ENCODE measurements at places on chromosomes 16 and 17. TPM values are rescaled to one million over a fixed set of nuclear protein-coding genes. Genes with fewer than 3 reads are reported as not detected.

DNA sequence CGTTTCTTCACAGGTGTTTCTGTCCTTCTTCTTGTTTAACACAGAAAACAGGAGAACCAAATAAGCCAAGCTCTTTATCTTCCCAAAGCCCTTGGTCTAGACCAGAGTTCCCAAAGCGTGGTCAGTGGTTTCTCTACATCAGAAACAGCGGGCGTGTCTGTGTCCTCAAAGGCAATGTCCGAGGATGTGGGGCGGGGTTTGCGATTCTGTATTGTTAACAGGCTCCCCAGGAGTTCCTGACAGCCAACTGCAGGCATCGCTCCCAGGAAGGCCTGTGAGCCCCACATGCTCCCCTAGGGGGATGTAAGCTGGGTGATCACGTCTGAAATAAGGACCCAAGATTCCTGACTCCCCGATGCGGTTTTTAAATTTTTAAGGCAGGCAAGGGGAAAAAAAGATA lies 28.4 kb upstream of the SLC25A19 start:
- H3K27ac ChIP-seq: no peak overlapping the region
- peaks cover 6% of the 10 kb centered on the region for H3K4me1 ChIP-seq
- no peak for DNase-seq
- H3K36me3 ChIP-seq: peaks cover 49% of the 10 kb centered on the region

KSR1 gene
- total RNA-seq: 43.3 TPM

NPW gene
- 0.80 TPM for total RNA-seq

DNA sequence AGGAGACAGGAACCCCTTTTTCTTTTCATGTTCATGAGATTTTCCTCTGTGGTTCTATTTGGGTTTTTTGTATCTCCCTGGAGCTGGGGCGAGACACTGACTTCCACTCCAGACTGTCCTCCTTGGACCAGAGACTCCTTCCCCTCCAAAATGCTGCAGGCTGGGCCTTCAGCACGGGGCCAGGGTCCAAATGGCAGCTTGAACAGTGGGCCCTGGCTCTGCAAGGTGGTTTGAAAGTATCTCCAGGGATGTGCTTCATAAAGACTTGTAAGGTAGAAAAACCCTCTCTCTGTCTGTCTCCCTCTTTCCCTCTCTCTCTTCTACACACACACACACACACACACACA lies 236.1 kb downstream of the ZNF423 start:
- H3K4me3 ChIP-seq: no peak overlapping the region
- peaks cover 25% of the 10 kb centered on the region for H3K4me1 ChIP-seq
- peaks cover 19% of the 10 kb centered on the region for H3K36me3 ChIP-seq
- no peak for DNase-seq

- no peaks in the 10 kb centered on the region for H3K36me3 ChIP-seq
- peaks cover 79% of the 10 kb centered on the region for H3K4me1 ChIP-seq
- H3K27ac ChIP-seq: peak overlapping the region; percentile 77
- no peak overlapping the region for H3K4me3 ChIP-seq
- DNase-seq: peak; percentile 77
These were observed 156.7 kb downstream of the ZNF423 start for GRCh38 chr16:49698931-49699840.

DNA sequence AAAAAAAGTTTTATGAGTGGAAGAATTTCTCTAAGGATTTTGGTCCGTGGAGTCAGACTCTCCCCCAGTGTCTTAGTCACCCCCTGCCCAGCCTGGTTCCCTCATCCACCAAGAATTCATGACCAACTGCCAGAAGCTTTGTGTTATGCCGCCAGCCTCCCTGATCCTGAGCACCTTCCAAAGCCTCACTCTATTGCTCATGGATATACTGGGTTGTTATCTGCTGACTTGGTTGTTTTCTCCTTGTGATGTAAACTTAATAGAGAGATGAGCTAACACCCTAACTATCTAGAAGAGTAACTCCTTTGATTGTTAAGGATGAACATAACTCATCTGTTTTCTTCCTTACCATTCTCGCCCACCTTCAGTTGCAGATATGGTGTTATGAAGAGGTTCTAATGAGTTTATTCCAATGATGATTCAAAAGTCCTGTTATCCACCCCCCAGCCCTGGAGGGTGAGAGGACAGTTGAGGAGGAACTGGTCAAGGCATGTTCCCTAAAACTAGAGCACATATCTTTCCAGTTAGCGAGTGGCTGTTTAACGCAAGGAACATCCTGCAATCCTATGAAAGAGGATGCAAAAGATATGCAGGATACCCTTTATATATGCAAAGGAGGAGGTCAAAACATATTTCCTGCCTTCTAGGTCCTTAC lies 1.5 kb upstream of the PSMD3 start:
- peaks cover 12% of the 10 kb centered on the region for H3K4me1 ChIP-seq
- H3K27ac ChIP-seq: no peak overlapping the region
- peaks cover 4% of the 10 kb centered on the region for H3K36me3 ChIP-seq
- peaks cover 16% of the 10 kb centered on the region for H3K27me3 ChIP-seq
- no peak overlapping the region for H3K4me3 ChIP-seq
- no peak for DNase-seq

DNA sequence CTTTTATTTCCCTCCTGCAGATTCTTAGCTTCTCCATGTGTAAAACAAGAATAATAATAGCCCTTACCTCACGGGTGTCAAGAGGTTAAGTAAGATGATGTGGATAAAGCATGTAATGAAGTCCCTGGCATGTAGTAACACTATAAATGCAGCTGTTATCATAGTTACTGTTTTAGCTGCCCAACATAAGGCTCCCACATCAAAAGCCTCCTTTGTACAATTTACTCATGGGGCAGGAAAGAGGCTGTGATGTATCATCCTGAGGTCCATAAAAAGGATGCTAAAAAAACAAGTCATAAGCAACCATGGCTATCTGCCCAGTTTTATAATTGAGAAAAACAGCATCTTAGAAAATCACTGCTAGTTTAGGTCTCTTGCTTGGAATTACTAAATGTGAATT lies 339.7 kb downstream of the CA10 start:
- peak; percentile 35 for DNase-seq
- H3K36me3 ChIP-seq: no peaks in the 10 kb centered on the region
- no peak overlapping the region for H3K27ac ChIP-seq

ZDHHC1 gene
- 20.4 TPM for total RNA-seq

GRCh38 chr16:48659940-48660339 lies 50.0 kb upstream of the N4BP1 start:
- H3K4me1 ChIP-seq: no peaks in the 10 kb centered on the region
- no peaks in the 10 kb centered on the region for H3K27me3 ChIP-seq

SEPTIN1 gene
- total RNA-seq: 0.18 TPM

KRT28 gene
- total RNA-seq: not detected

ZNF646 gene
- total RNA-seq: 8.0 TPM

GRCh38 chr17:50690887-50691549 lies 16.7 kb downstream of the ANKRD40 start:
- no peak overlapping the region for H3K4me3 ChIP-seq
- DNase-seq: no peak
- peaks cover 32% of the 10 kb centered on the region for H3K36me3 ChIP-seq
- peak overlapping the region; percentile 42 for H3K27ac ChIP-seq

DNA sequence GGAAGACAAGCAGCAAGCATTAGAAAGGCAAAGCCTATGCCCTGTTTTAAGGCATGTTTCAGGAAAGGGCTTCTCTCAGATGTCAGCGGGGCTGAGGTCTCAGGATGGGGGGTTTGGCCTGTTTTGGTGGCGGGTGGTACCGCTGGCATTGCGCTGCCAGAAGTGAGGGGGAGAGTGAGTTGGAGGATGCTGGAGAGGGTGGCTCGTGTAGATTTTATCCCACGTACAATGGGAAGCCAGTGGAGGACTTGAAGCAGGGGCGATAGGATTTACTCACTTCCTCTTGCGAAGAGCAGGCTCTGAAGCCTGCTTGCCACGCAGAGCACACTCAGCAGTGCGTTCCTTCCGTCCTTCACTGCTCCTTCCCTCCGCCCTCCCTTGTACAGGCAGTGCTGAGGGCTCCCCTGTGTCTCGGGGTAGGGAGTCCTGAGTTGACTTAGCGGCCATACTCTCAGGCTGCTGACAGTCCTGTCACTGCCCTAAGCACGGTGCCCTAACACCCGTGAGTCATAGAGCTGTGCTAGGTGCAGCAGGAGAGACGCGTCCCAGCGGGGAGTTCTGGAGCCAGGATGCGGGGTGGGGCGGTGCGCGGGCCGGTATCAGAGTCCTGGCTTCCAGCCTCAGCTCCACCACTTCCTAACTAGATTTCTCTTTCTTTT lies 113.1 kb downstream of the SNX29 start:
- peaks cover 30% of the 10 kb centered on the region for H3K4me1 ChIP-seq
- peak overlapping the region; percentile 20 for H3K27ac ChIP-seq
- no peaks in the 10 kb centered on the region for H3K36me3 ChIP-seq
- DNase-seq: peak; percentile 71
- no peaks in the 10 kb centered on the region for H3K27me3 ChIP-seq
- peak overlapping the region; percentile 10 for H3K4me3 ChIP-seq

NOD2 gene
- 1.5 TPM for total RNA-seq

SLC38A8 gene
- total RNA-seq: not detected

RMI2 gene
- total RNA-seq: 5.7 TPM

- H3K4me1 ChIP-seq: peaks cover 2% of the 10 kb centered on the region
- no peak overlapping the region for H3K4me3 ChIP-seq
- DNase-seq: no peak
- no peaks in the 10 kb centered on the region for H3K27me3 ChIP-seq
- peaks cover 20% of the 10 kb centered on the region for H3K36me3 ChIP-seq
These were observed 47.1 kb downstream of the TVP23C start for GRCh38 chr17:15516150-15516549.

DNA sequence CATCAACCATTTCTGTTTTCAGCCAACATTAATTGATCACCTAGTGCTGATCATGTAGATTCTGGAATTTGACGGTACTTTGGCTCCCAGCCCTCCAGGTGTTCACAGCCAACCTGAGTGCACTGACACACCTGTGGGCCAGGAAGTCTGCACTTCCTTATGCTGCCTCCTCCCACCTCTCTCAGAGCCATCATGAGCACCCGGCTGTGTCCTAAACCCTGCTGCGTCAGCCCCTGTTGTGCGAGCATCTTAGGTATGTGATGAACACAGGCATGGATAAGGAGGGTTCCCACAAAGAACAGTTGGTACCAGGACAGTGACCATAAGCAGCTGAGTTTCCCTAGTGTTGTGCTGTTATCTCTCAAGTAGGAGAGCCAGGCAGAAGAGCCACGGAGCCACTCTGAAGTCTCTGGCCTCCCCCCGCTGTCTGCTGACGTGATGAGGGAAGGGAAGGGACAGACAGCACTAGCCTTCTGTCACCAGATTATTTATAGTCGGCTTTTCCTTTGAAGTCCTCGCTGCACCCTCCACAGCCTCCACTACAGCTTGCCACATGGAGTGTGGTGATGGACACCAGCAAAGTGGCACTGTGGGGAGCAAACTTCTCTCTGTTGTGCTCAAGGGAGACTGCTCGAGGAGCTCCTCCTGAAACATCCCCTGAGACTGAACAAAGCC lies 162.8 kb upstream of the ANKFN1 start:
- DNase-seq: peak; percentile 18
- no peak overlapping the region for H3K4me3 ChIP-seq
- peaks cover 9% of the 10 kb centered on the region for H3K4me1 ChIP-seq
- H3K36me3 ChIP-seq: no peaks in the 10 kb centered on the region
- no peak overlapping the region for H3K27ac ChIP-seq
- H3K27me3 ChIP-seq: no peaks in the 10 kb centered on the region

- peaks cover 3% of the 10 kb centered on the region for H3K4me1 ChIP-seq
- H3K27ac ChIP-seq: no peak overlapping the region
- no peak overlapping the region for H3K4me3 ChIP-seq
- no peaks in the 10 kb centered on the region for H3K27me3 ChIP-seq
- DNase-seq: no peak
- H3K36me3 ChIP-seq: no peaks in the 10 kb centered on the region
These were observed 229.2 kb downstream of the STX8 start for GRCh38 chr17:9346296-9346926.

DNA sequence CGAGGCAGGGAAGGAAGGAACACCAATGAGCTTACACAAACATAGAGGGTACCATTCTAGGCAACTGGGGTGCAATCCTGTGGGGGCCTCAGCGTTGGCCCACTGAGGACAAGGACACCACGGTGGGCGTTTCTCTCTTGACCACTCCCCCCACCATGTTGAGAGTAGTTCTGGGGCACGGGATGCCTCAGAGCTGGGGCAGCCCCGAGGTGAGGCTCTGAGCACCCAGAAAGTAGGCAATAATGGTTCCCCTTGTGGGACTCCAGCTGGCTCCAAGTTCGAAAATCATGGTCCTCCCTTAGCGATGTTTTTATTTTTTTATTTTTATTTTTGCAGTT lies 5.1 kb downstream of the PRSS21 start:
- no peak overlapping the region for H3K4me3 ChIP-seq
- DNase-seq: no peak
- H3K27ac ChIP-seq: no peak overlapping the region
- peaks cover 19% of the 10 kb centered on the region for H3K27me3 ChIP-seq
- H3K36me3 ChIP-seq: no peaks in the 10 kb centered on the region
- no peaks in the 10 kb centered on the region for H3K4me1 ChIP-seq

ATP2C2 gene
- 0.13 TPM for total RNA-seq

- H3K27ac ChIP-seq: no peak overlapping the region
- H3K27me3 ChIP-seq: no peaks in the 10 kb centered on the region
- no peaks in the 10 kb centered on the region for H3K4me1 ChIP-seq
- no peak for DNase-seq
These were observed 10.9 kb downstream of the LDAF1 start for GRCh38 chr16:21169249-21169981.

MYH10 gene
- 57.6 TPM for total RNA-seq

NLRC3 gene
- total RNA-seq: 0.58 TPM

DNA sequence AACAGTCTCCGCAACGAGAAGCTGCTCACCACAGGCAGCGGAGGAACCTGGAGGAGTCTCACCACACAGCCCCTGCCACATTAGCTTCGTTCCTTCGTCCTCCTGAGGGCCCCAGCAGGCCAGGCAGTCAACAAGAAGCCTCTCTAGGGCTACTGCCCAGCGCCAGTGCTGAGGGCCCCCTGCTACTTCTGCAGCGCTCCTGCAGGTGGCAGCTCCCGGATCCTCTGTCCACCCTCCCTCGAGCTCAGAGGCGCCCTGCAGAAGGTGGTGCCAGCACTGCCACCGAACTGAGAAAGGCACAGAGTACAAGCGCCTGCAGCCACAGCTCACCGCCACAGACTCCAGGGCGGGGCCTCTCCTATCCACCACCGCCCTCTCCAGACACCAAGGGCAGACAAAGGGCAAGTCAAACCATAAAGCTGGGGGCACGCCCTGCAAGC lies 27.3 kb downstream of the KDM8 start:
- no peak overlapping the region for H3K27ac ChIP-seq
- H3K4me3 ChIP-seq: no peak overlapping the region
- DNase-seq: no peak
- peaks cover 66% of the 10 kb centered on the region for H3K4me1 ChIP-seq

CYB561 gene
- 5.2 TPM for total RNA-seq

- H3K4me1 ChIP-seq: no peaks in the 10 kb centered on the region
- peaks cover 11% of the 10 kb centered on the region for H3K27me3 ChIP-seq
- no peak within 1 kb of the TSS for H3K4me3 ChIP-seq
- no peak within 1 kb of the TSS for H3K27ac ChIP-seq
- DNase-seq: peak; percentile 47
These were observed at the start of gene CACNG3 for GRCh38 chr16:24255456-24256371. Gene CACNG3 (plus strand): TSS chr16:24256335. CDS start chr16:24256755, 420 bp downstream.

DNA sequence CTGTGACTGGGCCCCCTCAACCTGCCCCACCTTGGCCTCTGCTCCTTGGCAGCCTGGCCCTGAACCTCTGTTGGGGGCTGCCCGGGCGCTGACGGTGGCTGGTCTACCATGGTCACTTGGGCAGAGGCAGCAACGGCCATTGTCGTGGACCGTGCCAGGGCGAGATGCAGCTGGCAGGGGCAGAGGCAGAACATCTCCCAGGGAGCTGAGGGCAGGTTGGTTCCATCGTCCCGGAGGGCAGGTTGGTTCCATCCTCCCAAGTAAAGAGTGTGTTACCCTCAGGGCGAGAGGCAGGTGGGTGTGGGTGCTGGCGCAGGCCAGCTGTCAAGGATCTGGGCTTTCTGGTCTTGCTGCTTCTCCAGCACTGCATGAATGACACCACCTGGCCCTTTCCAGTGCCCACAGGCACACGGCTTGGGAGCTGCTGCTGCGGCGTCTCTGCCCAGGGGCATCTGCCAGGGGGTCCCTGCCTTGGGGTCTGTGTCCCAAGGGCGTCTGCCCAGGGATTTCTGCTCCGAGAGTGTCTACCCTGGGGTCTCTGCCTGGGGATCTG lies 12.0 kb downstream of the ACSF3 start:
- no peak overlapping the region for H3K27ac ChIP-seq
- H3K27me3 ChIP-seq: no peaks in the 10 kb centered on the region
- no peaks in the 10 kb centered on the region for H3K4me1 ChIP-seq

Data from muscle of leg (tissue), 16 donors.